CD4-positive, alpha-beta T cell treated with Interferon alpha-2 for 1 hour (primary cell): ENCODE measurements at places on chromosomes 16 and 17.

GRCh38 chr16:11871193-11871592, 19.9 kb upstream of the RSL1D1 start:
- no peak for DNase-seq

- no peak for DNase-seq
These were observed 92.4 kb downstream of the RPGRIP1L start for GRCh38 chr16:53611179-53611696.

DNA sequence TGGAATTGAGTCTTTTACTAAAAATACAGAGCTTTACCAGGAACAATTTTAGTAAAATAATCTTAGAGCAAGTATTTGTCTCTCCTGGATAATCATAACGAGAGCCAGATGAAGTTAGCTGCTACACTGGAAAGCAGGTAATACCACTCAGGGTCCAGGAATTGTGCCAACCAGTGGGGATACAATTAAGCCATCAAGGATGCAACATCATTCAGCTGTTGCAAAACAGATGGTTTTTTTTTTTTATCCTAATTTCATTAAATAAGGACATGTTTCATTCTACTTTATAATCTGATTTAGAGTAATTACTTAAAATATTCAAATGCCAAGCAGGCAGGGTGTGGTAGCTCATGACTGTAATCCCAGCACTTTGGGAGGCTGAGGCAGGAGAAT, 10.2 kb downstream of the MMD start:
- DNase-seq: no peak

- DNase-seq: no peak
These were observed 4.5 kb upstream of the TMEM235 start for GRCh38 chr17:78226759-78227454.

DNA sequence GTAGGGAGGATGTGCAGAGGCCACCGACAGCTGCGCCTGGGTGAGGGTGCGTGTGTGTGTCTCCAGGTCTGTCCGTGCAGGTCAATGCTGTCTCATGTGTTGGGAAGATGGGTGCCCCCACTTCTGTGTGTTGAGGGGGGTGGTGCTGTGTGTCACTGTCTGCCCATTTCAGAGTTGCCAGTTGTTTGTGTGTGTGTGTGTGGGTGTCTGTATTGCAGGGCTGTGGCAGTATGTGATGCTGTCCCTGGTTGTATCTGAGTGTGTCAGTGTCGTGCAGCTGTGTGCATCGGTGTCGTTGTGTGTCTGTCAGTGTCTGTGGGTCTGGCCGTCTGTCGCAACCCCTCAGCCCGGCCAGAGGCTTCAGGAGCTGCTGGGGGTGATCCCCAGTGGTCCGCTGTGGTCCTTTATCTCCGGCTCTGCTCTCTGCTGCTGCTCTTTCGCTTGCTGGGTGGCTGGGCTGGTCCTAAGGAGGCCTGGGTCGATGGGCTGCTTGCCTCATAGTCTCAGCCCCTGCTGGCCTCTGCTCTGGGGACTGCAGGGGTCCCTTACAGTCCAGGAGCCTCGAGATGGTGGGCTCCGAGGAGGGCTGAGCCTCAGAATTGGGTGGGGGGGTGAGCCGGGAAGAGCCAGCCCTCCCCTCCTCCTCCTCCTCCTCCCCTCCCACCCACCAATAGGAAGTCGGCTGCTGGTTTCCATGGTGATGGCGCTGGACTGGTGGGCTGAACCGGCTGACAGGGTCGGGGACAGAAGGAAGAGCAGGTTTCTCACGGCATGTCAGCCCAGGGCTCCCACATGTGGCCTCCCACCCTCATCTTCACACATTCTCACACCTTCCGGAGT, at the start of gene TSPOAP1:
TSPOAP1 (minus strand) TSS at position 601 of the 840 bp plus-strand sequence. CDS start 875 bp downstream, outside the sequence.
- peak; percentile 83 for DNase-seq

DNA sequence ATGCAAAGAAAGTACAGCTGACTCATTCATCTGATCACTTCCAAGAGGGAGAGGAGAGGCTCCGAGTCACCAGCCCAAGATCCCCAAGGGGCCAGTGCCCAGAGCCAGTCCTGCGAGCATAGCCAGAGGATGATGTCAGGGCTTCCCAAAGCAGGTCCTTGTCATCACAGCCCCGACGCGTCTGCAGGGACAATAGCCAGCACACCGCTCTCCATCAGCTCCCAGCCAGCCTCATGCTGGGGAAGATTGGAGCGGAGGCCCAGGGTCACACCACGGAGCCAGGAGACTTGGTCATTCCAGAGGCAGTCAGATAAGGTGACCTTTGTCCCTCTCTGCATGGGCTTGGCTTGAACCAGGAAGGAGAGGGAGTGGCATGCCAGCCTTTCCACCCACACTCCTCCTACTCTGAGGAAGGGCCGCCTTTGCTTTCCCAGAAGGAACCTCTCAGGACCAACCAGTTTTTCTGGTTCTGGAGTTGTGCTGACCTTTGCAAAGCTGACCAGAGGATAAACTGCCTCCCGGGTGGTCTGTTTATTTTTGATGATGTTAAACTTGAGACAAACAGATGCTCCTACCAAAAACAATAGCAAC, 58.3 kb upstream of the ARHGAP44 start:
- DNase-seq: no peak

- no peak for DNase-seq
These were observed 38.2 kb downstream of the RTN4RL1 start for GRCh38 chr17:1986783-1987451.

DNA sequence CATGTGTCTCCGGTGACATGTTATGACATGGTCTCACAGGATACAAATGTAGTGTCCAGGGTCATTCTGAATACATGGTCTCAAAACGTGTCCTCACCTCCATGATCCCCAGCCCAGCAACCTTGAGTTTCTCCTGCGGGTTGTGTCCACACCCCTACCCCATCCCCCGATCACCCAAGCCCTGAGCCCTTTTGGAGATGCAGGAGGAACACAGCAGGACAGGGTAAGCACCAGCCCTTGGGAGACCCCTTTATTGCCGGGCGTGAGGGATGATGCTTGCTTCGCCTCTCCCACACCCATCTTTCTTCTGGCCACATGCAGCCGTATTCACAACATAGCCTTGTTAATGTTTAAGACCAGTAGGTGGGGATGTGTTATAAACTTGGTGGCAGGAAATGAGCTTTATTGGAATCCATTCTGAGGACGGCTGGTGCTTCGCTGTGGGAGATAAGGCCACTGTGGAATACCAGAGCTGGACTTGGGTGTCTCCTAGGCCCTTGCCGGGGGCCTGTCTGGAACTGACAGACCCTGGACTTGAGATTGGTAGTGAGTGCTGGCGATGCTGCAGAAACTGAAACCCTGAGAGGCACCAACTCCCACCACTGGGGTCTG, 5.5 kb downstream of the TMEM132E start:
- peak; percentile 25 for DNase-seq

DNA sequence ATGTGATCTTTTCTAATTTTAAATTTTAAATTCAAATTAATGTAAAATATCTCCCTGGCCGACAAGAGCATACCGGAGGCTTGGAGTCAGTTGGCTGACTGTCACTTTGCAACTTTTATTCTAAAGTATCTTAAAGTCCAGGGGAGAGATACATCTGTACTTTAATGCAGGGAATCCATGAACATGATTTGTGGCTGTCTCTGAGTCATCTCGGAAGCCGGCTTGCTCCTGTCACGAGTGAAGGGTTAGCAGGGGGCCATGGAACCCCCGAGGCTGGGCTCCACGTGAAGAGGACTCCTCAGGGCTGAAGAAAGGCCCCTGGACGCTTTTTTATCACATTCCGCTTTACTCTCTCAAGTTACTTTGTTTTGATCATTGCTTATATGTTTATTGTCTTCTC, 13.3 kb downstream of the TVP23A start:
- DNase-seq: no peak

GRCh38 chr16:1028056-1028455, 44.5 kb upstream of the SSTR5 start:
- DNase-seq: no peak

- no peak for DNase-seq
These were observed 1.9 kb upstream of the CBFB start for GRCh38 chr16:67027046-67027445.

DNA sequence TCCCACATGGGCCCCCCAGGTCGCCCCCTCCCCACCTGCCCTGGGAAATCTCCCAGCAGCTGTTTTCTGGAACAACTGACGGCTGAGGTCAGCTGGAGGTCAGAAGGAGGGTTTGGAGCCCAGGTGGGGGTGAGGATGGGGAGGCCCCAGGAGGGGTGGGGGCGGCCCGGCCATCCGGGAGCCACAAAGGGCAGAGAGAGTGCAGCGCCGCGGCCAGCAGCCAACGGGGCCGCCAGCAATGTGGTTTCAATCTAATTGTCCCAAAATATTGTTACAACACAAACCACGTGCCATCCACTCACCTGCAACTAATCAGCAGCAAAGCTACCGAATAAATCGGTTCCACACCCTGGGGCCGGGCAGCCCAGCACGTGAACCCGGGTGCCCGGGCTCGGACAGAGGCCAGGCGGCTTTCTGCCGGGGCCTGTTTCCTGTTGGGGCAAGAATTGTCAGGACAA, 28.3 kb upstream of the SLC38A10 start:
- DNase-seq: no peak

DNA sequence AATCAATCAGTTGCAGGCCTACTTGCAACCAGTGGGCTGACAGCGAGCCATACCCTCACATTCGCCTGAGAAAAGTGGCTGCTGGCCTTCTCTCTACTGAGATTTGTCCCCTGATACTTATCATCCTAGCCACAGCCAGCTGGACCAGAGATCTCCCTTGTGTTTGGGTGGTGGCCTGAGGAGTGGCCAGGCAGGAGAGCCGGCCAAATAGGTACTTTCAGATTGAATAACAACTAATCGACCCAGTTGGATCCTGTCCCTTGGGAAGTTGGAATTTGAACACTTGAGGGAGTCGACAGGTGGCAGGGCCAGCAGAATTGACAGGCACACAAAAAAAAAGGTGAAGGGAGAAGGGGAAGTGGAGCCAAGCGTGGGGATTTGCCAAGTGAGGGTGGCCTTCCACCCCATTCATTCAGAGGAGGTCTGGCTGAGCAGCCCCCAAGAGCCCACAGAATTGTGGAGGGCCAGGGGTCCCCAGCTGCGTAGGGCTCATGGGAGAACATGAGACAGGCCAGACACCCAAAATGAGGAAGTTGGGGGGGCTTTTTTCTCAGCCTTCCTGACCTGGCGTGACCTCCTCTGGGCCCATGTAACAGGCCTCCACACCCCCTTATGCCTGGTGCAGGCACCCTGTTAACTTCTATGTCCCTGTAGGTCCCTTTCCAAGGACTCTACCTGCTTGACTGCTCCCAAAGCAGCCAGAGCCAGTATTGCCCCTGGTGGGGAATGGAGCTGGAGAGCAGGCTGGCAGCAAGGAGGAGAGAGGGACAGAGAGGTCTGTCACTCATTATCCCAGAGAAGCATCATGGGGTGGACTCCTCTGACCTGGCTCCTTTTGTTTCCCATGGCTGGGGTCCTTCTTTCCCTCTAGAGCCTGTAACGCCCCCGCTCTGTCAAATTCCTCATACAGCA, 2.9 kb upstream of the RANGRF start:
- DNase-seq: no peak

DNA sequence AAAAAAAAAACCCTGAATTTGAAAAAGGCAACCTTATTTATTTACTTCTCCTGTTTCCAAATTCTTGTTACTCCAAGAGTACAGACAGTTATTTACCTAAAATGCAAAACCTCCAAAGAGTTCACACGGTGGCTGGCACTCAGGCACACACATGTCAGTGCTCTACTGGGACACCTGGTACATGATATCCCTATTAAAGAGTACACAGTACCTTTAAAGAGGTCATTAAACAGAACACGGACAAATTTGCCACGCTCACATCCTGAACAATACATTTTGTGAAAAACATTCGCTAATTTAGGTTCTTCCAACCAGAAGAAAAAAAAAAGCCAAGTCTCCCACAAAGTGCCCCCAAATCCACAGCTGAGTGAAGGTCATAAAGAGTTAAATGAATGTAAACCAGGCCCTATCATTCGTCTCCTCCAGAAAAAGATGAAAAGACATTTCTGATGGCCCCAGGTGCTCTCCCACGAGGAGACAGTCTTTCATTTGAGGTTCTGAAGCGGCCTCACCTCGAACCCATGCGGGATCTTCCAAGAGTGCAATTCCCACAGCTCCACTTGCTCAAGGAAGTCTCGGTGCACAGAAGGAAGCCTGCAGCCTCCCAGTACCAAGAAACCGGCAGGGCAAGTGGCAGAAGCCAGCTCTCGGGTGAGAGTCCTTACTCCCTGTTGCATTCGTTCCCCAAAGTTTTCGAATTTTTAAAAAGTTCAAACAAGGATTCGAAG, 993 bp downstream of the ERN1 start:
- DNase-seq: peak; percentile 30

DNA sequence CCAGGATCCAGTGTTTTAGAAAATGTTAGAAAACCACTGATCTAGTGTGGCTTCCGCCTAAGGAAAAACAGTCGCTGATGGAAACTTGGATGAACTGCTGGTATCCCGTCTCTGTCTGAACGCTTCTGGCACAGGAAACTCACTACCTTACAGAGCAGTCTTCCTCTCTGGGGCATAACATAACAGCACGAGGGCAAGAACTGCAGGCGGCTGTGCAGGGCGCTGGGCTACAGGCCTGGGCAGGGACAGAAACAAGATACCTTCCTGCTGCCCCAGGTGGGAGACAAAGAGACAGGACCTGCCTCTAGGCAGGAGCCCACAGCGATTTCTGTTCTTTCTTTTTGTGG, 10.5 kb downstream of the MXRA7 start:
- no peak for DNase-seq

DNA sequence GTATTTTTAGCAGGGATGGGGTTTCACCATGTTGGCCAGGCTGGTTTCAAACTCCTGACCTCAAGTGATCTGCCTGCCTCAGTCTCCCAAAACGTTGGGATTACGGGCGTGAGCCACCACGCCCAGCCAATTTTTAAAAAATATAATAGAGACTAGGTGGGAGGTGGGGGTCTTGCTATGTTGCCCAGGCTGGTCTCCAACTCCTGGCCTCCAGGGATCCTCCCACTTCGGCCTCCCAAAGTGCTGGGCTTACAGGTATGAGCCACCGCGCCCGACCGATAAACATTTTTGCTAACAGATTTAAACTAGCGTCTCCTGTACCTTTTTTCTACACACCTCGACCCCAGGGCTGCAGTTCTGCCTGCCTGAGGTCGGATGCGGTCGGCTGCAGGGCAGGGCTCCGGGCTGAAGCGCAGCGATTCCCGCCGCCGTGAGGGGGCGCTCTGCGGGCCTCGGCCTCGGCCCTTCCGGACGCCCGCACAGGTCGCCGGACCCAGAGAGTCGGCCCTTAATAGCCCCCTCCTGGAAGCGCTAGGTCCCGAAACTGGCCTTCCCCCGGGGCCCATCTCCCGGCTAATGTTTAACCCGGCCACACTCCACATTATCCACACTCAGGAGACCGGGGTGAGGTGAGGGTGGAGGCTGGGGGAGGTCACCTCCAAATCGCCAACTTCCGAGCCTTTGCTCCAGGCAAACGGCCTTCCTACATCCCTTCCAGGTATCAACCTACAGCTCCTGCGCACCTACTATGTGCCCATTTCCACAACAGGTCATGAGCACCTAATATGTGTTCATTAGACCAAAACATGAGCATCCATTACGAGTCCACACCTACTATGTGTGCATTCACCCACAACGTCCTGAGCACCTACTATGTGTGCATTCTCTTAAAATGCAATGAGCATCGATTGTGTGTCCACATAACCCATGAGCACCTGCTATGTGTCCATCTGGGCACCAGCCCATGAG, 2.0 kb upstream of the GLIS2 start:
- DNase-seq: no peak

- no peak for DNase-seq
These were observed 78.5 kb downstream of the MGAT5B start for GRCh38 chr17:76946772-76947135.

- DNase-seq: no peak
These were observed 7.7 kb downstream of the GIT1 start for GRCh38 chr17:29581583-29582253.

GRCh38 chr16:89320782-89321501, 103.4 kb downstream of the ZNF778 start:
- no peak for DNase-seq
